ENCODE measurements at places on chromosomes 5 and 9. TPM values are rescaled to one million over a fixed set of nuclear protein-coding genes. Genes with fewer than 3 reads are reported as not detected.

- peaks cover 11% of the 10 kb centered on the region for H3K36me3 ChIP-seq
- no peaks in the 10 kb centered on the region for H3K27me3 ChIP-seq
- no peaks in the 10 kb centered on the region for H3K4me1 ChIP-seq
- DNase-seq = no peak
- H3K4me3 ChIP-seq = no peak overlapping the region
Observed at GRCh38 chr9:112809351-112809848, 58.8 kb downstream of the SNX30 start.

DNA sequence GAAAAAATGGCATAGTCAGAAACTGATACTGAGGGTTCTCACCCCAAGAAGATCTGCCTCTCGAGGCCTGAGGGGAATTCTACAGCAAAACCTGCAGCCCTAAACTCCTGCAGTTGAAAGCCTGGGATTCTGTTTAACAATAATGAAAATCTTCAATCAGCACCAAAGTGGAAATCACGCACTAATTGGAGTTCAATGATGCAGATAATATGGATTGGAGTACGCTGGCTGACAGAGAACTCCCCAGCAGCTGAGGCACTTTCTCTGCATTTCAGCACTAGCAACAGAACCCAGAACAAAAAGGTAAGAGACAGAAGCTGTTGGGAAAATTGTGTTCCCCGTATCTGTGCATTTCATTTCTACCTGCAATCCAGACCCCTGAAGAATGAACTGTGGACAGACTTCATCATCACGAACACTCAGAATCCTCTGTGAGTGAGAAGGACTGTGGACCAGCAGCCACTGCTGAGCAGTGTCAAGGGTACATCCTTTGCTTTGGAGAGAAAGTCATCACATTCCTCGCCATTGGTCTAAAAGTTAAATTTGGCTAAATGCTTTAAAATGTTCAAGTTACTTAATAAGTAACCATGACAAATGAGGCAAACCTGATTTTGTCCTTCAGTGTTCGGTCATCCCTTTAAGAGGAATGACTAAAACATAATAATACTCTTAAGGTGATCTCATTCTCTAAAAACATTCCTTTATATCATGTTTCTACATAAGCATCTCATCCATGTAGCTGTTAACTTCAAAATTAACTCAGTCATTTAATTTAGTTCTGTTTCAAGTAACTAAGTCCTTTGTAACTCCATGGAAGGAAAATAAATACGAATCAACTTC, 126.1 kb downstream of the GAS1 start:
- H3K36me3 ChIP-seq = no peaks in the 10 kb centered on the region
- no peak for DNase-seq
- H3K27me3 ChIP-seq = no peaks in the 10 kb centered on the region
- peaks cover 18% of the 10 kb centered on the region for H3K4me1 ChIP-seq
- H3K4me3 ChIP-seq = no peak overlapping the region

- no peak overlapping the region for H3K4me3 ChIP-seq
- H3K27me3 ChIP-seq = no peaks in the 10 kb centered on the region
- H3K27ac ChIP-seq = no peak overlapping the region
- no peaks in the 10 kb centered on the region for H3K4me1 ChIP-seq
- no peaks in the 10 kb centered on the region for H3K36me3 ChIP-seq
- no peak for DNase-seq
Observed at GRCh38 chr5:157214861-157215513, 34.3 kb downstream of the ITK start.

GRCh38 chr5:52262844-52263243, 524.9 kb upstream of the ITGA1 start:
- no peak overlapping the region for H3K4me3 ChIP-seq
- H3K4me1 ChIP-seq = no peaks in the 10 kb centered on the region
- DNase-seq = no peak
- H3K27ac ChIP-seq = no peak overlapping the region
- H3K27me3 ChIP-seq = no peaks in the 10 kb centered on the region

DNA sequence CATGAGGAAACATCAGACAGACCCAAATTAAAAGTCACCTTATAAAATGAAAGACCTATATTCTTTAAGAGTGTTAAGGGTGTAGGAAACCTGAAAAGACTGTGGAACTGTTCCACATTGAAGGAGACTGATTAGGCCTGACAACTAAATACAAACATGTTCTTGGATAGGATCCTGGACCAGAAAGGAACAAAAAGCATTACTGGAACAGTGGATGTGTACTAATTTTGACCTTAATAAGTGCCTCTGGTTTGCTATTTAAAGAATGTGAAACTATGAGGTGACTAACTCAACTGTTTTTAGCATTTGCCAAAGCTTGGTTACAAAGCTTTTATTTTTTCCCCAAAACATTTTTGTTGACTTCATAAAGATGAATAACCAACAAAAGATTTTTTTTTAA, 340.6 kb downstream of the CAAP1 start:
- H3K4me3 ChIP-seq = no peak overlapping the region
- H3K27me3 ChIP-seq = no peaks in the 10 kb centered on the region
- no peak for DNase-seq
- no peaks in the 10 kb centered on the region for H3K36me3 ChIP-seq
- H3K4me1 ChIP-seq = no peaks in the 10 kb centered on the region

DNA sequence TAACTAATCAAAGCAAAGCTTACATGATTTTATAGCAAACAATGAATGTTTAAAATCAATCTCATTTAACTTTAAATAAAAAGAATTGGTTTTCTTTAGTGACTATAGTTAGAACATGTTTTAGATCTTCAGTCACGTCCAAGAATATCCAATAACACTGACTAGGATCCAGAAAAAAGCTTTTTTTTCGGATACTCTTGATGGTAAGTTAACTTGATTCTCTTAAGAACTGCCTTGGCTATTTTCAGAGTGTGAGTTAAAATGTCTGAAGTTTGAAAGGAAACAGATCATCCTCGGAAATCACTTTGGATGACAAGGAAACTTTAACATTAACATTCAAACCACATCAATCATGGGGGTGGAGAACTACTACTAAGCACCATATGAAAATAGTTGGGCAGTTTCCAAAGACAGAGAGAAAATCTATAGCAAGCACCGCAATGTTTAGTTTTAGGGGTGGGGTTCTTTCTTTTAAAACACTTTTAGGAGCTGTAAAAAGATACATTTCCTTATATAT, 83.7 kb upstream of the SLC27A6 start:
- H3K4me3 ChIP-seq = no peak overlapping the region
- H3K36me3 ChIP-seq = no peaks in the 10 kb centered on the region
- H3K27me3 ChIP-seq = no peaks in the 10 kb centered on the region

DNA sequence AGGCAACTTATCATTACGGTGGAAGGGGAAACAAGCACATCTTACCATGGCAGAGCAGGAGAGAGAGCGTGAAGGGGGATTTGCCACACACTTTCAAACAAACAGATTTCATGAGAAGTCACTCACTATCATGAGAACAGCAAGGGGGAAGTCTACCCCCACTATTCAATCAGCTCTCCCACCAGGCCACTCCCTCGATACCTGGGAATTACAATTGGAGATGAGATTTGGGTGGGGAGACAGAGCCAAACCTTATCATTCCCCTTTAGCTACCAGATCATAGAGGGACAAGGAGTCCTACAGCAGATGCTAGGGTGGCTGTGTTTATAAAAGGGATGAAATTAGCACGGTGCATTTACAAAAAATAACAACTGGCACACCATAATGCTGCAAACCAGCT, 2149.4 kb upstream of the ACO1 start:
- no peak overlapping the region for H3K4me3 ChIP-seq
- H3K27ac ChIP-seq = no peak overlapping the region
- no peaks in the 10 kb centered on the region for H3K4me1 ChIP-seq
- peaks cover 4% of the 10 kb centered on the region for H3K27me3 ChIP-seq
- no peak for DNase-seq

GRCh38 chr5:149728303-149728702, 1.8 kb upstream of the PPARGC1B start:
- H3K4me1 ChIP-seq = peaks cover 3% of the 10 kb centered on the region
- DNase-seq = peak; percentile 29
- H3K27ac ChIP-seq = no peak overlapping the region
- no peaks in the 10 kb centered on the region for H3K36me3 ChIP-seq
- H3K27me3 ChIP-seq = peaks cover 25% of the 10 kb centered on the region

DNA sequence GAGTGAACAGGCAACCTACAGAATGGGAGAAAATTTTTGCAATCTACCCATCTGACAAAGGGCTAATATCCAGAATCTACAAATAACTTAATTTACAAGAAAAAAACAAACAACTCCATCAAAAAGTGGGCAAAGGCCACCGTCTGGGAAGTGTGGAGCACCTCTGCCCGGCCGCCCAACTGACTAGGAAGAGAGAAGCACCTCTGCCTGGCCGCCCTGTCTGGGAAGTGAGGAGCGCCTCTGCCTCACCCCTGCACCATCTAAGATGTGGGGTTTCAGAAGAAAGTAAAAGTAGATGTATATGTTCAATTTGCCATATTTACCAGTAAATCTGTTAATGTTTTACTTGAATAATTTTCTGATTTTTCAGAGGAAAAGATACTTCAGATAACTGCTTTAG, 108.1 kb upstream of the TMEM161B start:
- H3K4me1 ChIP-seq = peaks cover 4% of the 10 kb centered on the region
- no peak overlapping the region for H3K27ac ChIP-seq
- no peak for DNase-seq
- no peak overlapping the region for H3K4me3 ChIP-seq
- peaks cover 7% of the 10 kb centered on the region for H3K27me3 ChIP-seq

- H3K36me3 ChIP-seq = no peaks in the 10 kb centered on the region
- peak overlapping the region; percentile 83 for H3K27ac ChIP-seq
- no peak for DNase-seq
- peak overlapping the region; percentile 83 for H3K4me3 ChIP-seq
Observed at GRCh38 chr5:66828548-66829357, 232.6 kb downstream of the MAST4 start.

DNA sequence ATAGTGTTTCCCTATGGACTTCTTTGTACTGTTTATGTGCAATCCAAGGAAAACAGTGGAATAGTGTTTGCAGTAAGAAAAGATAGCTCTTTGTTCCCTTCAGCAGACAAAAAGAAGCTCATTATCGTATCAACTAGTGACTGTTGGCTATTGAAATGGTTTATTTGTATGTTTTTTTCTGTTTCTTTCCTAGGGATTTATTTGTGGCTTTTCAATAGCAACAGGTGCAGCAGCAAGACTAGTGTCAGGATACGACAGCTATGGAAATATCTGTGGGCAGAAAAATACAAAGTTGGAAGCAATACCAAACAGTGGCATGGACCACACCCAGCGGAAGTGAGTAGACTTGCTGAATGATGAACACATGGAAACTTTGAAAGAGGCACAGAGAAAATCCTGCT, 65.1 kb downstream of the SLC44A1 start:
- H3K27ac ChIP-seq = no peak overlapping the region
- no peak for DNase-seq
- H3K27me3 ChIP-seq = no peaks in the 10 kb centered on the region
- H3K36me3 ChIP-seq = peaks cover 10% of the 10 kb centered on the region
- H3K4me1 ChIP-seq = peaks cover 4% of the 10 kb centered on the region
- H3K4me3 ChIP-seq = no peak overlapping the region

- no peaks in the 10 kb centered on the region for H3K36me3 ChIP-seq
- H3K27ac ChIP-seq = no peak overlapping the region
- H3K4me3 ChIP-seq = no peak overlapping the region
Observed at GRCh38 chr9:122418016-122418415, 47.2 kb downstream of the PTGS1 start.

DNA sequence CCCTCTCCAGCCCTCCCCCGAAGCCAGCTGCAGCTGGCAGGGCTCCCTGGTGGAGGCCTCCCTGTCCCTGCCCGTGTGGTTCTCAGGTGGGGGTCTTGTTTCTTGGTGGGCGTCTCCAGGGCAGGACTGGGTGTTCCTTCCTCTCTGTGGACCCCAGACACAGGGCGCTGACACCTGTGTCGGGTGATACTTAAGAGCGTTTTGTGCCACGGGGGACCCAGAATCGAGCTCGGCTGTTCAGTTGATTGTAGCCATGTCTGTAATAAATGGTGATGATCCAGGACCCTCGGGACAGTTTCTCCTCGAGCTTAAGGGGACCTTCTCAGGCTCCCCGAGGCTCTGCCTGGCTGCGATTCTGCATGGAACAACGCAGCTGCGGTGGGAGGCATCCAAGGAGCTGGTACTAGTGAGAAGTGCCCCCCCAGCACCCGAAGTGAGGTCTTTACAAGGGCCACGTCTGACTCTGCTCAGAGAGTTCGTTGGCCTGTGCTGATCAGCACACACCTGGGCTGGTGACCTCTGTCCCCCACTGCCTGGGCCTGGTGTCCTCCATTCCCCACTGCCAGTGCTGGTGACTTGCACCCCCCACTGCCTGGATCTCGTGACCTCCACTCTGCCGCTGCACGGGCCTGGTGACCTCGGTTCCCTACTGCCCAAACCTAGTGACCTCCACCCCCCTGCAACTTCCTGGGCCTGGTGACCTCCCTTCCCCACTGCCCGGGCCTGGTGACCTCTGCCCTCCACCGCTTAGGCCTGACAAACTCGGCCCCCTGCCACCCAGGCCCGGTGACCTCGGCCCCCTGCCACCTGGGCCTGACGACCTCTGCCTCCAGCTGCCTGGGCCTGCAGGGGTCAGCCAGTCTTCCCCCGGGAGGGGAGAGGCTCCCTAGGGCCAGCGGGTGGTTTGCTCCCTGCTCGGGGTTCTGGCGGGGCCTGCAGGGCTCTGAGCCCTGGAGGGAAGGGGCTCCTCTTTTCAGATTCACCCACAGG, 36.0 kb downstream of the NDUFS6 start:
- H3K4me1 ChIP-seq = peaks cover 13% of the 10 kb centered on the region
- H3K36me3 ChIP-seq = no peaks in the 10 kb centered on the region

- H3K27ac ChIP-seq = no peak overlapping the region
- peaks cover 13% of the 10 kb centered on the region for H3K4me1 ChIP-seq
- no peak for DNase-seq
Observed at GRCh38 chr5:175489693-175490443, 11.5 kb downstream of the SFXN1 start.

- H3K4me1 ChIP-seq = no peaks in the 10 kb centered on the region
- no peak overlapping the region for H3K27ac ChIP-seq
- DNase-seq = peak; percentile 44
- H3K36me3 ChIP-seq = no peaks in the 10 kb centered on the region
- no peaks in the 10 kb centered on the region for H3K27me3 ChIP-seq
Observed at GRCh38 chr9:135590486-135591079, 29.0 kb downstream of the PAEP start.

- no peak for DNase-seq
- H3K4me3 ChIP-seq = no peak overlapping the region
- no peak overlapping the region for H3K27ac ChIP-seq
- peaks cover 5% of the 10 kb centered on the region for H3K4me1 ChIP-seq
Observed at GRCh38 chr9:5557606-5558587, 47.6 kb downstream of the PDCD1LG2 start.

- H3K4me1 ChIP-seq = no peaks in the 10 kb centered on the region
- H3K36me3 ChIP-seq = peaks cover 4% of the 10 kb centered on the region
- H3K4me3 ChIP-seq = no peak overlapping the region
- no peak overlapping the region for H3K27ac ChIP-seq
- DNase-seq = no peak
- no peaks in the 10 kb centered on the region for H3K27me3 ChIP-seq
Observed at GRCh38 chr5:109152565-109152964, 257.2 kb downstream of the PJA2 start.

- H3K4me1 ChIP-seq = no peaks in the 10 kb centered on the region
- H3K27me3 ChIP-seq = no peaks in the 10 kb centered on the region
- DNase-seq = no peak
- no peaks in the 10 kb centered on the region for H3K36me3 ChIP-seq
Observed at GRCh38 chr9:29778281-29778849, 2205.1 kb upstream of the C9orf72 start.

Gene CDC20B
- total RNA-seq = 0.38 TPM

Gene RBM22
- total RNA-seq = 49.2 TPM

Gene KCNMB1
- 0.12 TPM for total RNA-seq

Gene FRMD3
- total RNA-seq = 8.0 TPM

Gene PRRX2
- 0.50 TPM for total RNA-seq
